ENCODE measurements at places on chromosomes 1 and 21. TPM values are rescaled to one million over a fixed set of nuclear protein-coding genes. Genes with fewer than 3 reads are reported as not detected.

DNA sequence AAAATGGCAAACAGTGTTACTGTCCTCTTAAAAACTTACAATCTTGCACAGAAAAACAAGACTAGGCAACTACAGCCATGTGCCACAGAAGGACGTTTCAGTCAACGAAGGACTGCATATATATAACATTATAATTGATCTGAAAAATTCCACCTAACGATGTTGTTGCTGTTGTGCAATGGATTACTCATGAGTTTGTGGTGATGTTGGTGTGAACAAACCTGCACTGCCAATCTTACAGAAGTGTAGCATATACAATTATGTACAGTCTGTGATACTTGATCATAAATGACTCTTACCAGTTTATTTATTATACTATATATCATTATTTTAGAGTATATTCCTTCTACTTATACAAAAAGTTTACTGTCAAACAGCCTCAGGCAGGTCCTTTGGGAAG, 6.8 kb upstream of the VAMP4 start:
- no peak for DNase-seq

GRCh38 chr21:32311621-32312020, 13.0 kb downstream of the MRAP start:
- no peak for DNase-seq

GRCh38 chr1:40806731-40807695, 23.4 kb downstream of the KCNQ4 start:
- no peak for DNase-seq

DNA sequence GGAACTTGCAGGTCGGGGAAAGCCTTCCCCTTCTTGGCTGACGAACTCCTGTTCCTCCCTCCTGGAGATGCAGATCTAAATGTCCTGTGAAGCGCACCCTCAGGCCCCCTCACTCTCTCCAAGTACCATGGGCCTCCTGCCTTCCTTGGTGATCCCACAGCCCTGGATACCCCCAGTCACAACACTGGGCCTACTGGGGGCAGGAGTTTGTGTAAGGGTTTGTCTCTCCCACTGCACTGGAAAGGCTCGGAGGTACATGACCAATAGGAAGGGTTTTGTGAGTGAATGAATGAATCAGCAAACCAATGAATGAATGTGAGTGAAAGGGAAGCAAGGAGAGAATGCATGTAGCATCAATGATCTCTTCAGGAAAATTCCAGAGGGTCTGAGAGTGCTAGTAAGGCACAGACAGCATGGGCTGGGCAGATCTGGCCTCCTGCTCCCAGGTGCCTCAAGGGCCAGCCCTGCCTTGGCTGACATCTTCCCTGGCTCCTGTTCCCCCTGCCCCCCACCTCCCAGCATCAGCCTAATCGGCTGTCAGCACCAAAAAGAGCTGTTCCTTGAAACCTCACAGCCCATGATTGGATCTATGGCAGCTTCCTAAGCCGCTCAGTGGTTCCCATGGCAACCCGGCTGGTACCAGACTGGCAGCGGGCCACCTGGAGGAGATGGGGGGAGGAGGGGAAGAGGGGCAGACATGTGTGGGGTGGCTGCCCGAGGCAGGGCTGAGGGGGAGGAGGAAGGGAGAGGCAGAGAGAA, 95.8 kb downstream of the VWA5B1 start:
- no peak for DNase-seq

GRCh38 chr21:17636711-17637110, 24.0 kb upstream of the BTG3 start:
- DNase-seq: no peak

GRCh38 chr21:29739176-29739575, 200.6 kb downstream of the GRIK1 start:
- DNase-seq: no peak

DNA sequence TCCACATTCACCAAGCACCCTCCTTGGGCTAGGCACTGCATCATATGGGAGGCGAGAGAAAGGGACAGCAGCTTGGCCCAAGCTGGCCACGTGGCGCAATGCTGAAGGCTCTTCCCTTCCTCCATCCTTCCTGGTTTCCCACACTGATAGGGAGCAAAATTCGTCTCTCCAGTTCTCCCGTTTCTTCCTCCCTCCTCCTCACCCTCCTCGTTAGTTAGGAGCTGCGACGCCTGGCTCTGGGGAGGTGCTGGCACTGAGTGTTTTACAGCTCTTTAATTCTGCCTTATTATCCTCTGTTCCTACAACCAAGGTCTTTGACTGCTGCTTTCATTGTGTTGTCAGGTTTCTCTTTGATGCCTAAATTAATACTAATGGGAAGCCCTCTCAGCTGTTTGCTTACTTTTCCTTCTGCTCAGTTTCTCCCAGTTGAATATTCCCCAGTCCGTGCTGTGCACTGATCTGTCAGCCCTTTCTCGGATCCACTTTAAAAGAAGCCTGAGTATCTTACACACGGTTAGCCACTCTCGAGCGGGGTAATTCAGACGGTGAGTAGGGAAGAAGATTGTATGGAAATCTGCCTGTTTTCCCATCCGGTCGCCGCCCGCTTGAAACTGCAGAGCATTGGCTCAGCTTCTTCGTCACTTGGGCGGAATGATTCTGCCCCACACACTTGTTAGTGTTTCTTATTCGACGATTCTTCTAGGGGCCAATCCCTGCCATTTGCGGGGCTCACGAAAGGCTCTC, 56.2 kb upstream of the SMYD2 start:
- DNase-seq: no peak

DNA sequence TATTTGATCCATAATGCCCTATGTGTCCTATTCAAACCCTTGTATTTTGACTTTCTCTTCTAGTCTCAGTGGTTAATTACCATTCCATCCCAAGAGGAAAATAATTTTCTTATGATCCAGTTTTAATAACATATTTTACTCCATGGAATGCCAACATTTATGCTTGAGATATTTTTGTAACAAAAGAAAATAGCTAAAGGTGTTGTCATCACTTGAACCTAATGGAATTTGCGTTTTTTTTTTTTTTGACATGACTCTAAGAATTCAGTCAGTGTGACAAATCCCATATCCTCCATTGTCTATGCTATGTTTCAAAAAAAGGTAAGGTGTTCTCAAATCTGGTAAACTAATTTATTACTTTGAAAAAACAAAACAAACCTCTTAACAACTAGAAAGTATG, 324.1 kb upstream of the ADAMTS5 start:
- no peak for DNase-seq

- no peak for DNase-seq
These were observed 179.1 kb downstream of the FOXD2 start for GRCh38 chr1:47616906-47617305.

- DNase-seq: peak; percentile 99
These were observed at the start of gene ATXN7L2 for GRCh38 chr1:109483672-109484518. Gene ATXN7L2 (plus strand): TSS chr1:109483905. CDS start chr1:109483954, 49 bp downstream.

DNA sequence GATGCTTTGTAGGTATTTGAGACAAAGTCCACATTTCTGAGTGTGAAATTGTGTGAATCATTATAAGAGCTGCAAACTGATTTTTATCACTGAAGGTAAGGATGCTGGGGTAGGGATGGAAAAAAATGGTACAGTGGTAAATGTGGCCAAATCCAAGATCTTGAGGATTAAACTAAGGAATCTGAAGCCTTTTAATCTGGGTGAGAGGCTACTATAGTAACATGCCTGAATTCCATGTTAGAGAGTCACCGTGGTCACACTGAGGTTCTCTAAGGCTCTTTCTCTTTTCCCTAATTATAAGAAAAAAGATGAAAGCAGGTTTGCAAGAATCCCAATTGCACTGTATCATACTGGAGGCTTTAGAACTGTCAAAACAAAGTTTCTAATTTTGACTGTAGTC, 17.6 kb downstream of the PTGER3 start:
- DNase-seq: no peak

GRCh38 chr21:42622284-42622683, 31.1 kb upstream of the PDE9A start:
- DNase-seq: no peak

DNA sequence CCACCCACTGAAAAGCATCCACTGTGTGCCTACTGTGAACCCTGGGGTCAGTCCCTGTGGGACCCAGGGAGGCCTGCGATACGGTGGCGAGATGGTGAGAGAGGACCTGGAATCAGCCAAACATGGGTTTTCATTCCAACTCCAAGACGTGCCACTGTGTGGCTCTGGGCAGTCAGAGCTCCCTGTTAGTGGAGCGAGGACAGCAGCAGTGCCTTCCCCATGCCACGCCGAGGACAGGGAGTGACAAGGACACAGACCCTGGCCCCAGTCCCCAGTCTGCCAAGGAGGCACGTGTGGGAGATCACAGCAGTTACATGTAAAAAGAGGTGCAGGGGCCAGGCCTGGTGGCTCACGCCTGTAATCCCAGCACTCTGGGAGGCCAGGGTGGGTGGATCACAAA, 50.9 kb upstream of the TMEM51 start:
- no peak for DNase-seq

- DNase-seq: peak; percentile 59
These were observed 5.4 kb downstream of the TFF3 start for GRCh38 chr21:42309753-42310213.

GRCh38 chr1:244801246-244801645, 34.2 kb upstream of the COX20 start:
- peak; percentile 63 for DNase-seq

GRCh38 chr1:24186711-24186992, 437 bp downstream of the IFNLR1 start:
- no peak for DNase-seq

DNA sequence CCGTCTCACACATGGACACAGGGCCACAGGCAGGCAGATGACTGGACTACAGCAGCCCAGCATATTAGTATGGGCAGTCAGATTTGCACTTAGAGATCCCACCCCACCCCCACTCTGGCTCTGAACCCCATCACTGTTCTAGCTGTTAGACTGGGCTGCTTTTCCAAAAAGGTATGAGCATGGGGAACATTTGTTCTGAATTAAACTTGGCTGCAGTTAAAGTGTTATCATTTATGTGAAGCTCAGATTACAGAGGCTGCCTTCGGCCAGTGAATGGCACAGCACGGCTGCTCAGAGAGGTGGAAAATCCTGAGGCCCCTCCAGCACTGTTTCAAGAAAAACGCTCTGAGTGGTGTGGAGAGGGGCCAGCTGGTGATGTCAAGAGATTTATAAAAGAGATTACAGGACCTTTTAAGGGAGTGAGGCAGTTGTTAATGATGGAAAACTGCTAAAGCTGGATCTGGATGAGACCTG, 6.9 kb upstream of the NOS1AP start:
- no peak for DNase-seq

DNA sequence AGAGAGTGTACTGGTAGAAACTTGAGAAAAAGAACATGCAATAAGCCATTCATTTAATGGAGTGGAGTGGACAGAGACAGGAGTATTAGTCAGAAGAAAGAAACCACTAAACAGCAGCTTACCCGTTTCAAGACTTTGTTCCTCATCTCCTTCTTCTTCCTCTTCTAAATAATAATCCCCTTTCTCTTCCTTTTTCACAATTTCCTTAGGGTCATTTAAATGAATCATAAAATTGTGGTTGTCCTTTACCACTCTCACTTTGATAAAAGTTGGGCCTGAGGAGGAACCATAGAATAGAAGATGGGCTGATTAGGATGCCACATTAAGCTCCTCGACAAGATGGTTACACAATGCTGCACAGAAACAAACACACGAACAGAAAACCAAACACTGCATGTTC, 109.6 kb downstream of the WDR3 start:
- DNase-seq: no peak

DNA sequence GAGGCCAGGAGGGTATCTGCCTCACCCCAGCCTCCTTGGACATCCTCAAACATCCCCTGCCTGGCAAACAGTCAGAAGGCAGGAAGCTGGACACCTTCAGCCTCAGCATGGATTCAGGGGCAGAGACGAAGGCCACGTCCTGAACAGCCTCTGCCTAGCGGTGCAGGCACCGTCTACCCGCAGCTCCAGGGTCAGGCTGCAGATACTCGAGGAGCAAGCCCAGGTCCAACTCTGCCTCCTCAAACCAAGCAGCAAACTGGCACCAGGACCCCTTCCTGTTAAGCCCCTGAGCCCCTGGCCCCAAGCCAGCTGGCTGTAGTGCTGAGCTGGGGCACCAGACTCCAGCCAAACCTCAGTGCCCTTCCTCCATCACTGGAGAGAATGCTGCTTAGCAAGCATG, 494.7 kb downstream of the NPHP4 start:
- no peak for DNase-seq

DNA sequence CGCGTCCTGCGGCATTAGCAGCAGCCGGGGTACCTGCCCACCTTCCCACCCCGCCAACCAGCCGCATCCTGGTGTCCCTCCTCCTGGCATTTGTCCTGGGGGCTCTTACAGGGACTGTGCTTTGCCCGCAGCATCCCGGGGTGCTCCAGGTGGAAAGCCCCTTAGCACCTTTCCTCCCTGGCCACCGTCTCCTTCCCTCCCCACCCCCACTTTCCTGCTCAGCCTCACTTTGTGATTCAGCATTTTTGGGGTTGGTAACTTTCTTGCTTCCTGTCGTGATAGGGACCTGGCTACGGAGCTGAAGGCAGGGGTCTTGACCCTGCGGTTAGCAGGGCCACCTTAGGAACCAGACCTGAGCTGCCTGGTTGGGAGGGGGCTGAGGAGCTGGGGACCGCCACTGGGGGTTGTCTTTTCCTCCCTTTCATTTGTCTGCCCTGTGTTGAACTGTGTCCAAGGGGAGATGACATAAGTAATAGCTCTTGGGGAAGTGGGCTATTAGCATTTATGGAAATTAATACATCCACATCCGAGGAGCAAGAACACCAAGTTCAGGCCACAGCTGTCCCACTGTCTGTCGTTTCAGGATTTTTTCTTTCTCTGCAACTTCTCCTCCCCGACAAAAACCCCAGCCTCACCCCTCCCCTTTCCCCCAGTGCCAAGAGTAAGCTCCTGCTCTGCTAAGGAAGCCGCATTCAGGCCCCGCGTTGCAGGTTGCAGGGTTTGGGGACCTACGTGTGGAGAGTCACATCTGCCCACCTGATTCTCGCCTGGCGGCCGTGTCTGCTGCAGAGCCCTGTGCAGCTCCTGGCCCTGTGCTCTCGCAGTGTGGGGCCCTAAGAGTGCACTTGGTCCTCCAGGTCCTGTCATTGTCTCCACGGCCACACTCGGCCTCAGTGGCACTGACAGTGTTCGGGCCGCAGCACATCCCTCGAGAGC, 1.6 kb upstream of the NPHP4 start:
- DNase-seq: no peak

DNA sequence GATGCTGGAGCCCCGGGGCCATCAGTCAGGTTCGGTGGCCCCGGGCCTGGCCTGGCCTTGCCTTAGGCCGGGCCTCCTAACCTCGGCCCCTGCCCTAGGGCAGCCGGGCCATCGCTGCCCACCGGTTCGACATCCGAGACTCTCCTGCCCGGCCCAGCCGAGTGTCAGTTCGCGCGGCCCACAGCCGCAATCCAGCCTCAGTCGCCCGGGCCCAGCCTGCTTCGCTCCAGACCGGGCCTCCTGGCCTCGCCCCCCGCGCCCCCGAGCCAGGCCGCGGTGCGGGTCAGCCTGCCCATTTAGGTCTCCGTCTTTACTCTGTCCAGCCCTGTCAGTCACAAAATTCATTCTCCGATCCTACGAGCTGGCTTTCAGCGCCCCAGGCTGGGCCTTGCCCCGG, 777 bp downstream of the LRRC41 start:
- DNase-seq: peak; percentile 49

GRCh38 chr1:208132287-208132882, 111.8 kb downstream of the PLXNA2 start:
- peak; percentile 38 for DNase-seq

GRCh38 chr1:65846866-65847265, 54.2 kb downstream of the PDE4B start:
- no peak for DNase-seq

GRCh38 chr21:35635261-35635660, 425.1 kb downstream of the SETD4 start:
- no peak for DNase-seq

The PLPPR4 gene
- total RNA-seq: 168 TPM

The BRDT gene
- not detected for total RNA-seq

The KRTAP12-1 gene
- total RNA-seq: not detected

The CDK18 gene
- 0.82 TPM for total RNA-seq

The AIRE gene
- 0.41 TPM for total RNA-seq

The SLC30A2 gene
- total RNA-seq: not detected

The PDC gene
- not detected for total RNA-seq

The GNG4 gene
- total RNA-seq: 31.0 TPM
